ENCODE measurements at places on chromosomes 6 and 20.

- no peaks in the 10 kb centered on the region for H3K36me3 ChIP-seq
- H3K4me1 ChIP-seq, result no peaks in the 10 kb centered on the region
- H3K4me3 ChIP-seq, result no peak overlapping the region
- H3K27me3 ChIP-seq, result no peaks in the 10 kb centered on the region
- no peak overlapping the region for H3K27ac ChIP-seq
Measured at GRCh38 chr6:112085286-112086065, 1.8 kb downstream of the TUBE1 start.

DNA sequence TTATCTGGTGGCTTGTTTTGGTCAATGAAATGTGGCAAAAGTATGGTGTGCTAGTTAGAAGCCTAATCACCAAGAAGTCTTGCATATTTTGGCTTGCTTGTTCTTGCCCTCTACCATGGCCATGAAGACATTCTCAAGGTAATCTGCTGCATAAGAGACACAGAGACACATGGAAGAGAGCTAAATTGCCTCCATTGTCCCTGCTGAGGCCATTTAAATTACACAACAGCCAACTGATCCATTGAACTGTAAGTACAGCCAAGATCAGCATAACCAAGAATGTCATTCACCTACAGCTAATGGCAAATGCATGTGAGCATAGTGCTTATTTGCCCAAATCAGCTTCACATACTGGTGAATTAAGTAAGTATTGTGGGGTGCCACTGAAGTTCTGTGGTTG is 603.8 kb downstream of the FRK start:
- H3K4me3 ChIP-seq, result no peak overlapping the region
- no peaks in the 10 kb centered on the region for H3K27me3 ChIP-seq

- H3K27me3 ChIP-seq, result no peaks in the 10 kb centered on the region
- H3K4me3 ChIP-seq, result no peak overlapping the region
- H3K4me1 ChIP-seq, result no peaks in the 10 kb centered on the region
- no peak for DNase-seq
- no peak overlapping the region for H3K27ac ChIP-seq
- no peaks in the 10 kb centered on the region for H3K36me3 ChIP-seq
Measured at GRCh38 chr6:166654573-166654972, 27.5 kb upstream of the RPS6KA2 start.

DNA sequence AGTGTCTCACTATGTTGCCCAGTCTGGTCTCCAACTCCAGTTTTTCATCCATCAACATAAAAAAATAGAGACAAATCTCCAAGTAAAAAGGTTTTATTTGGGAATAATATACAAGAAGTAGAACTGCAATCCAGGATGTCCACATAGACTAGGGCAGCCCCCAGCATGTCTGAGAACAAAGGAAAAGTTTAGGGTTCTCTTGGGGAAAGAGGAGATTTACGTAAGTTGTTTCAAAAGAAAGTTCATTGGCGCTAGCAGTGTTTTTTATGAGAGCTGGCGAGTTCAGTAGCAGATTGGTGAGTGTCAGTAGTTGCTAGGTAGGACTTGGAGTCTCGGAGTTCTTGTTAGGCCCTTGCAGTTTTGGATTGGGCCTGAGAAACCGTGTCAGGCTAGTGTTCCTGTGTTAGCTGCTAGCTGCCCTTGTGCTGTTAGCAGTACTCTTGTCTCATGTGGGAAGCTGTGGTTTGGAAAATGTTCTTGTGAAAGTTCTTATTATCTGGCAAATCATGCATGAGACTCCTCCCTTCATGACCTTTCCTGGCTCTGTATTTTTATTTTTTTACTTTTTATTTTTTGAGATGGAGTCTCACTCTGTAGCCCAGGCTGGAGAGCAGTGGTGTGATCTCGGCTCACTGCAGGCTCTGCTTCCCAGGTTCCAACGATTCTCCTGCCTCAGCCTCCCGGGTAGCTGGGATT is 24.7 kb downstream of the TTLL9 start:
- H3K27ac ChIP-seq, result peak overlapping the region; percentile 71
- no peaks in the 10 kb centered on the region for H3K36me3 ChIP-seq
- H3K4me3 ChIP-seq, result no peak overlapping the region

- H3K4me3 ChIP-seq, result no peak overlapping the region
- no peaks in the 10 kb centered on the region for H3K4me1 ChIP-seq
- no peak overlapping the region for H3K27ac ChIP-seq
- H3K27me3 ChIP-seq, result no peaks in the 10 kb centered on the region
- no peaks in the 10 kb centered on the region for H3K36me3 ChIP-seq
Measured at GRCh38 chr20:5735845-5736510, 14.2 kb upstream of the SHLD1 start.

DNA sequence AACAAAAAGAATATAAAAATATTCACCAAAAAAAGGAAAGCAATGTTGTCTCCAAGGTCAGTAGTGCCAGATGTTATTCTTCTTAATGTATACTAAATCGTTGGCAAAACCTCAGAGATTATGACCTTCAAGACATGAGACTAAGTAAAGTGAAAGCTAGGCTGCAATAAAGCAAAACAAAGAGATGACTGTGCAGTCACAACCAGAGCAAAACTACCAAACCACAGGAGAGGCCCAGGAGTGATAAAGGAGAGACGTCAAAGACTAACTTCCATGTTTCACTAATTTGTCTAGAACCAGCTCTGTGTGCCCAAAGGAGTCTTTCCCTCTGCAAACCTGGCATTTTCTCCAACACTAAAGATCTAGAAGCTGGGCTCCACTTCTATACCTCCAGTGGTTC is 155.9 kb upstream of the POU3F2 start:
- no peaks in the 10 kb centered on the region for H3K27me3 ChIP-seq
- no peak for DNase-seq
- H3K36me3 ChIP-seq, result no peaks in the 10 kb centered on the region
- no peak overlapping the region for H3K27ac ChIP-seq

DNA sequence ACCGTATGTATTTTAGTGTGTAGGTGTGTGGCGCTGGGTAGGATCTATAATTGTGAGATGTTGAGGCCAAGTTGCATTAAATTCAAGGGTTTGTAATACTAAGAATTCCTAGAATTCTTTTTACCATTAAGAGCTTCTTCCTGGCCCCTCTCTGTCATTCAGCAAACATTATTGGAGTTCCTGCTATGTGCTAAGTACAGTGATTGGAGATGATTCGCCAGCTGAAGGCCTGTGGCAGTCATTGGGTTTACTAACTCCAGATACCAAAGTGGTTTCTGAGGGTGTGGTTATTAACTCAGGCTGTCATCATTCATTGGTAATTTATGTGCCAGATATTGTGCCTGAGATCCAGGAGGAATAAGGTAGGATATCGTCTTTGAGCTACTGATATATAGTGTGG is 167.1 kb downstream of the LAMA2 start:
- H3K4me1 ChIP-seq, result no peaks in the 10 kb centered on the region
- no peaks in the 10 kb centered on the region for H3K36me3 ChIP-seq
- DNase-seq, result no peak
- H3K27ac ChIP-seq, result no peak overlapping the region

GRCh38 chr6:41588111-41588510 is 41.9 kb downstream of the FOXP4 start:
- peaks cover 3% of the 10 kb centered on the region for H3K4me1 ChIP-seq
- no peak overlapping the region for H3K27ac ChIP-seq
- no peak overlapping the region for H3K4me3 ChIP-seq
- H3K36me3 ChIP-seq, result peaks cover 6% of the 10 kb centered on the region

DNA sequence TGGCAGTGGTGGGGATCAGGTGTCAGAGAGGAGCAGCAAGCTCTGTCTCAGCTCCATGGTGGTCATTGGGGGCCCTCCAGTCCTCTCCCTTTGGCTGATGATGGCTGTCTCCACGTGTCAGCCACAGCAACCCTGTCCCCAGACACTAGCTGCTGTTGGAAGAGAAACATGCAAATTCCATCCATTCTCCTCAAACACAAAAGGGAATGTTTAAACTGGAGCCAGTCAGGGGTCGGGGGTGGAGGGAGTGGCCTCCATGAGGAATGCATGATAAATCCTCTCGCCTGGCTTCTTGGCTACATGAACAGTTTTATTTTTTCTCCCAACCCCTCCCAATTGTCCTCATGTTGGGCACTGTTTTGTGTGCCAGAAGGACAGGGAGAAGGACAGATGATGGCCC is 86.4 kb downstream of the EDN3 start:
- no peaks in the 10 kb centered on the region for H3K27me3 ChIP-seq
- H3K36me3 ChIP-seq, result no peaks in the 10 kb centered on the region
- H3K27ac ChIP-seq, result no peak overlapping the region
- no peak overlapping the region for H3K4me3 ChIP-seq
- no peaks in the 10 kb centered on the region for H3K4me1 ChIP-seq

DNA sequence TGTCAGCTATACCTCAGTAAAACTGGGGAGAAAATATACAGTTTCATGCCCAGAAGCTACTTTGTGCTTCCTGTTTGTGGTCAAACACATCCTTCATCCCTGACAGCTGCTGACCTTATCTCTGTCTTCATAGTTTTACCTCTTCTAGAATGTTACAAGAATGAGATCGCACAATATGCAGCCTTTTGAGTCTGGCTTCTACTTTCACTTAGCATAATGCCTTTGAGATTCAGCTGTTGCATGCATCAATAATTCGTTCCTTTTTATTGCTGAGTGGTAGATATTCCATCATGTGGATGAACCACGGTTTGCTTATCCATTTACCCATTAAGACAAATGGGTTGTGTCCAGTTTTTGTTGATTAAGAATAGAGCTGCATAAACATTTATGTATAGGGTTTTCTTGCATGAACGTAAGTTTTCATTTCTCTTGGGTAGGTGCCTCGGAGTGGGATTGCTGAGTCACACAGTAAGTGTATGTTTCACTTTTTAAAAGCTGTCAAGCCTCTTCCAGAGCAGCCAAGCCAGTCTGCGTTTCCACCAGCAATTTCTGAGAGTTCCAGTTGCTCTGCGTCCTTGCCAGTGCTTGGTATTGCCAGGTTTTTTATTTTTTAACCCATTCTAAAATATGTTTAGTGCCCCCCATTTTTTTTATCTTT is 86.6 kb upstream of the PAX1 start:
- no peak for DNase-seq
- H3K4me3 ChIP-seq, result no peak overlapping the region
- H3K27me3 ChIP-seq, result no peaks in the 10 kb centered on the region
- no peaks in the 10 kb centered on the region for H3K4me1 ChIP-seq
- H3K36me3 ChIP-seq, result no peaks in the 10 kb centered on the region

- H3K4me1 ChIP-seq, result no peaks in the 10 kb centered on the region
- no peak overlapping the region for H3K4me3 ChIP-seq
- no peak for DNase-seq
- no peaks in the 10 kb centered on the region for H3K36me3 ChIP-seq
Measured at GRCh38 chr6:112831022-112831421, 483.9 kb downstream of the RFPL4B start.

DNA sequence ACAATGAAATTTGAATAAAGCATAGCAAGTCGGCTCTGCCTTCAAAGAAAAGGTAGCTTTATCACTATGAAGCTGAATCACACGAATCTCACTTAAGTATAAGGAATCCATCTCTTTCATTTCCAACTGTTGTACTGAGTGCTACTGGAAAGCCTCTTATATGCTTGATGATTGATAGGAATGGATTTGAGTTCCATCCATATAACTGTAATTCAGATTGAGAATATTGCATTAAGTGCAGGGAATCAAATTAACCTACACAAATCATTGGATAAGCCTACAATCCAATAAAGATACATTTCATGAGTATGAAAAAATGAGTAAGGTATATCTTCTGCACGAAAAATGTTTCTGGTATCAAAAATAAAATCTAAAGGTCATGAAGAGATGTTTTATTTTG is 444.8 kb upstream of the PLCB4 start:
- H3K4me1 ChIP-seq, result no peaks in the 10 kb centered on the region
- no peaks in the 10 kb centered on the region for H3K36me3 ChIP-seq
- H3K27me3 ChIP-seq, result no peaks in the 10 kb centered on the region
- H3K27ac ChIP-seq, result no peak overlapping the region
- DNase-seq, result no peak

DNA sequence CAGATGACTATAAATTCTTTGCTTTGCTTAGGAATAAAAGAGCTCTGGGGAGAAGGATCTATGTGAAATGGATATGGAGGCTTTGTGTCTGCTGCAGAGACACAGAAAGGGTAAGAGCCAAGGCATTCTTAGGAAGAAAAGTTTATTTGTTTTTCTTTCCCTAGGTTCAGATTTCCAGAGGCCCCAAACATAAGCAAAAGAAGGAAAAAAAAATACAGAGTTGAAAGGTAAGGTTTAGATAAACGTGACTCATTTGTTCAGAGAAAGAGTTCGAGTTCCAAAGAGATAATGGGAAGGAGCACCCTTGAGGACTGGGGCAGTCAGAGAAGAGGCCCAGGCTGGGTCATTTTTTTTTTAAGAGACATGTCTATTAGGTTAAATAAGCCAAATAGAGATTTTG is 27.4 kb upstream of the BMP5 start:
- H3K4me1 ChIP-seq, result no peaks in the 10 kb centered on the region
- DNase-seq, result no peak
- no peaks in the 10 kb centered on the region for H3K36me3 ChIP-seq
- no peak overlapping the region for H3K27ac ChIP-seq
- H3K27me3 ChIP-seq, result no peaks in the 10 kb centered on the region

DNA sequence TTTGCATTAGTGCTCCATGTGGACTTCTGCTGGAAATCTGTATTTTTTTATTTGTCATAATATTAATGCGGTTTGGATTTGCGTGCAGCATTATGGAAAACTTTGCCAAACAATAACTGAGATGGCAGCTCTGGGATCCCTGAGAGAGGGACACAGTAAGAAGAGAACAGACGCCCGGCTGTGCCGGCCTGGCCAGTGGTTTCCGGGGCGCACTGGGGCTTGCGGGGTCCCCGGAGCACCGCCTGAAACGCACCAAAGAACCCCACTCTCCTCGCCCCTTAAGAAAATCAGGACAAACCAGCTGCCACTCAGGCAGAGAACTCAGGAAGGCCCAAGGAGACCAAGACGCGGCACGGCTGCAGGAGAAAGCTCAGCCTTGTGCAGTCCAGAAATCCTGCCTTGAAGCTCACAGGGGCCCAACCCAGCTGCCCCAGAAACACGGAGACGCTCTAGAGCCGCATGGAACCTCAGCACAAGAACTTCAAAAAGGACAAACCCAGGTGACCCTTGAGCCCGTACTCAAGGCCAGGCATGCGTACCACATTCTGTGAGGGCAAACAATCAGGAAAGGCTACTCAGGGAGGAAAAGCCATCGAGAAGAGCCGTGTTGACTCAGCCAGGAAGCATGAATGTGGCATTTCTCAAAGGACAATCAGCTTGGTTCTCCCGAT is 226.5 kb upstream of the CDYL start:
- H3K27ac ChIP-seq, result no peak overlapping the region
- no peak for DNase-seq
- H3K4me1 ChIP-seq, result no peaks in the 10 kb centered on the region
- no peaks in the 10 kb centered on the region for H3K36me3 ChIP-seq
- no peaks in the 10 kb centered on the region for H3K27me3 ChIP-seq
- H3K4me3 ChIP-seq, result no peak overlapping the region

GRCh38 chr6:39279539-39279938 is 34.7 kb downstream of the KCNK17 start:
- no peak overlapping the region for H3K4me3 ChIP-seq
- H3K36me3 ChIP-seq, result no peaks in the 10 kb centered on the region
- H3K27me3 ChIP-seq, result no peaks in the 10 kb centered on the region

GRCh38 chr6:46287681-46288080 is 116.9 kb upstream of the ENPP5 start:
- DNase-seq, result no peak
- H3K4me1 ChIP-seq, result no peaks in the 10 kb centered on the region
- no peaks in the 10 kb centered on the region for H3K27me3 ChIP-seq
- no peak overlapping the region for H3K4me3 ChIP-seq
- no peak overlapping the region for H3K27ac ChIP-seq
- no peaks in the 10 kb centered on the region for H3K36me3 ChIP-seq

All from breast epithelium (tissue), 4 donors.